ENCODE measurements at places on chromosomes 1 and 21.

DNA sequence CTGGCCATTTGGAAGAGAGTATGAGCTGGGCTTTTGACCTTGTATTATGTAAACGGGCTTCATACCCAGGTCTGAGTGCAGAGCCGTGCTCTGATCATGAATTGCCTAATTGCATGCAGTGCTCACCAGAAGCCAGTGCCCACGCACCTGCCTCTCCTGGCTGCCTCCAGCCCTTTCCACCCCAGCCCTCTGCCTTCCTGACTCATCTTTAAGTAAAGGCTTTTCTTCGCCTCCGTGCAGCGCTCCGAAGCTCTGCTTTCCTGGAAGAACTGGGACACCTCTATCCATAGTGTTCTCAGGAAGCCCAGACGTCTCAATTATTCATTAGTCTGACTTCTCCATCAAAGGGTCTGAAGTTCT lies 413.7 kb downstream of the PTPRU start:
- H3K27ac ChIP-seq = no peak overlapping the region
- no peak for DNase-seq
- no peaks in the 10 kb centered on the region for H3K4me1 ChIP-seq
- no peaks in the 10 kb centered on the region for H3K27me3 ChIP-seq

GRCh38 chr21:35234725-35235124 lies 185.6 kb upstream of the RUNX1 start:
- no peak for DNase-seq
- no peak overlapping the region for H3K4me3 ChIP-seq
- H3K4me1 ChIP-seq = peaks cover 1% of the 10 kb centered on the region
- no peaks in the 10 kb centered on the region for H3K36me3 ChIP-seq
- H3K27ac ChIP-seq = no peak overlapping the region

- H3K36me3 ChIP-seq = peaks cover 36% of the 10 kb centered on the region
- no peaks in the 10 kb centered on the region for H3K27me3 ChIP-seq
- H3K4me1 ChIP-seq = no peaks in the 10 kb centered on the region
- H3K27ac ChIP-seq = no peak overlapping the region
- no peak overlapping the region for H3K4me3 ChIP-seq
Measured at GRCh38 chr1:155471026-155471425, 91.6 kb downstream of the ASH1L start.

GRCh38 chr1:157992031-157992832 lies 1.2 kb upstream of the KIRREL1 start:
- no peaks in the 10 kb centered on the region for H3K27me3 ChIP-seq
- DNase-seq = peak; percentile 74
- peaks cover 23% of the 10 kb centered on the region for H3K4me1 ChIP-seq
- no peak overlapping the region for H3K4me3 ChIP-seq
- peaks cover 8% of the 10 kb centered on the region for H3K36me3 ChIP-seq
- peak overlapping the region; percentile 13 for H3K27ac ChIP-seq

- no peaks in the 10 kb centered on the region for H3K36me3 ChIP-seq
- no peak for DNase-seq
- no peaks in the 10 kb centered on the region for H3K27me3 ChIP-seq
- peaks cover 4% of the 10 kb centered on the region for H3K4me1 ChIP-seq
- H3K27ac ChIP-seq = no peak overlapping the region
- H3K4me3 ChIP-seq = no peak overlapping the region
Measured at GRCh38 chr1:103111926-103112325, 3.6 kb upstream of the COL11A1 start.

GRCh38 chr21:45080232-45080631 lies 5.9 kb downstream of the ADARB1 start:
- no peaks in the 10 kb centered on the region for H3K36me3 ChIP-seq
- no peak for DNase-seq
- peaks cover 8% of the 10 kb centered on the region for H3K27me3 ChIP-seq

- no peaks in the 10 kb centered on the region for H3K36me3 ChIP-seq
- H3K27me3 ChIP-seq = no peaks in the 10 kb centered on the region
- H3K4me3 ChIP-seq = no peak overlapping the region
- H3K4me1 ChIP-seq = no peaks in the 10 kb centered on the region
- no peak overlapping the region for H3K27ac ChIP-seq
- DNase-seq = no peak
Measured at GRCh38 chr1:192363177-192363576, 46.4 kb downstream of the RGS21 start.

- H3K27ac ChIP-seq = no peak within 1 kb of the TSS
- H3K36me3 ChIP-seq = no peaks in the 10 kb centered on the region
- no peaks in the 10 kb centered on the region for H3K27me3 ChIP-seq
- H3K4me1 ChIP-seq = peaks cover 12% of the 10 kb centered on the region
Measured at GRCh38 chr1:31239653-31240241, at the start of gene NKAIN1. Gene NKAIN1 (minus strand): TSS chr1:31239887. CDS start chr1:31239547, 340 bp downstream.

DNA sequence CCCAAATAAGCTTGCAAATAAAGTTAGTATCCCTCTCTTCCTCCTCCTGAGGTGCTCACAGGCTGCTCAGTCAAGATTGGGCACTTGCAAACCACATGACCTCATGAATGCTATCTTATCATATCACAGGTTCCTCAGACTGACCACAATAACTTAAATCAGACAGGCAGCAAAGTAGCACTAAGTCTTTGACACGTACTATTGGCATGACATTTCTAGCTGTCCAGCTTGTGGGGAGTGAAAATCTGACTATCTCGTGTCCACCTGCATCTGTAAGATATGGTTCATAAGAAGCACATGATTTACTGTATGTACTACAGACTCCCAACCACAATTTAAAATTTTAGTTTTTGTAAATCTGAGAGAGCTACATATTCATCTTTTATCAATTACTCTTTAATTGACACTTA lies 58.0 kb upstream of the GFI1 start:
- H3K4me3 ChIP-seq = no peak overlapping the region
- no peak for DNase-seq
- H3K27ac ChIP-seq = no peak overlapping the region
- H3K4me1 ChIP-seq = no peaks in the 10 kb centered on the region

- H3K4me1 ChIP-seq = peaks cover 9% of the 10 kb centered on the region
- peaks cover 8% of the 10 kb centered on the region for H3K36me3 ChIP-seq
- no peak for DNase-seq
- no peaks in the 10 kb centered on the region for H3K27me3 ChIP-seq
- H3K4me3 ChIP-seq = no peak overlapping the region
- H3K27ac ChIP-seq = no peak overlapping the region
Measured at GRCh38 chr1:245215071-245215470, 60.3 kb downstream of the KIF26B start.

GRCh38 chr1:56189946-56190805 lies 389.2 kb downstream of the PLPP3 start:
- H3K36me3 ChIP-seq = no peaks in the 10 kb centered on the region
- H3K4me1 ChIP-seq = peaks cover 33% of the 10 kb centered on the region
- no peaks in the 10 kb centered on the region for H3K27me3 ChIP-seq
- no peak overlapping the region for H3K27ac ChIP-seq
- H3K4me3 ChIP-seq = no peak overlapping the region
- peak; percentile 44 for DNase-seq

DNA sequence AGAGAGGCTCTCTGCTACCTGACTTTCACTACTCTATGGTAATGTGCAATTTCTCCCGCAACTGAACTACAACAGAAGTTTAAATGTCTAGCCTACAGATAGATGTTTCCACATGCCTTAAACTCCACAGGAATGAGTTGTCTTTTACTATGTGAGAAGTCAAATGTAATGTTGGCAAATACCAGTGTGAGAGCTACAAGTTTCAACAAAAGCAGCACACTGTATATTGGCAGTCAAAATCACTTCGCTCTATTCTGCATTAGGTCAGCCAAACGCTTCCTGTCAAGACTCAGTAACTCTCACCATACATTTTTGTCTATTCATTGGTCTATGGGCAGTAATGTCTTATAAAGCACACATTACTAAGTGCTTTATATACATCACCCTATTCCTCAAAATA lies 41.9 kb downstream of the LUZP1 start:
- no peak for DNase-seq
- no peaks in the 10 kb centered on the region for H3K27me3 ChIP-seq
- peaks cover 3% of the 10 kb centered on the region for H3K4me1 ChIP-seq
- no peak overlapping the region for H3K4me3 ChIP-seq
- no peak overlapping the region for H3K27ac ChIP-seq
- no peaks in the 10 kb centered on the region for H3K36me3 ChIP-seq
